Activated CD4-positive, alpha-beta T cell treated with anti-CD3 and anti-CD28 coated beads, Interleukin-2, amount 50 U/mL, for 16 hours (primary cell): ENCODE measurements at places on chromosomes 5 and 9.

- peak; percentile 3 for DNase-seq
These were observed 48.9 kb upstream of the SLC2A8 start for GRCh38 chr9:127347831-127348776.

DNA sequence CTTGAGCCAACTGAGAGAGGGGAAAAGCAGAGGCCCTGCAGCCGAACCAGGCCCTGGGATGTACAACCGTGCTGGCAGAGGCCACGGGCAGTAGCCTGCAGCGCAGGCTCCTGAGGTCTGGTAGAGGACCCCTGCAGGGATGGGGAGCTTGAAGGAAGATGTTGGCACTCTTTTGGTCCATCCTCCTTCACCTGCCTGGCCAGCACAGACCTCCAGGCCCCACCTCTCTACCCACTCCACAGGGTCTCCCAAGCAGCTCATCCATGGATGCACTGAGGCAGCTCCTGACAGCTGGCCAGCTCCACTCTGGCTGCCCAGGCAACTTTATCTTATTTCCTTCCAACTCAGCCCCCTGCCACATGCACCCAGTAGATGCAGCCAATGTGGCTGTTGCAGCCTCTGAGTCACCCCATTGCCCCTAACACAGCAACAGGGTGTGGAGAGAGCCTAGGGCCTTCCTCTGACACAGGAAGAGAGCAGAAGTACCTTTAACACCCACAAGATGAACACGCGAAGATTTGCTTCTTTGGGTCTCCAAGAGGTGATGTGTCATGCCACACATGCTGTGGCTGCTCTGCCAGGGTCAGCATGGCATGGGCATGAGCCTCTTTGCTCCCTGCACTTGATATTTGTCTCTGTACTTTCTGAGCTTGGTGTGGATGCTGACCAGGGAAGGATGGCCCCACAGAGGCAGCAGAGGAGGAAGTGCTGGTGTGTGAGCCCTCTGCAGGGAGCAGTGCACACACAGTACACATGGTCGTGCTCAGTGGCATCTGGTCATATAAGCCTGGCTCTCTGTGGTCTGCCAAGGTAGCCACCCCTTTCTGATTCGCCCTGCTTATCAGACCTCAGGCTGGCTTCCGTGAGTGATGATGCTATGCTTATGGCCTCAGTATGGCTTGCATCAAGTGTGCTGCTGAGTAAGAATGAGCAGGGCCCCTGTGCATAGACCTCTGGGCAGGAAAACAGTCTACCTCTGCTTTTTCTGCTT, 117.2 kb downstream of the NRG2 start:
- peak; percentile 9 for DNase-seq

GRCh38 chr5:50582699-50583098, 83.7 kb upstream of the PARP8 start:
- DNase-seq = no peak

- DNase-seq = no peak
These were observed 1.3 kb downstream of the SCGB3A1 start for GRCh38 chr5:180589771-180590542.

DNA sequence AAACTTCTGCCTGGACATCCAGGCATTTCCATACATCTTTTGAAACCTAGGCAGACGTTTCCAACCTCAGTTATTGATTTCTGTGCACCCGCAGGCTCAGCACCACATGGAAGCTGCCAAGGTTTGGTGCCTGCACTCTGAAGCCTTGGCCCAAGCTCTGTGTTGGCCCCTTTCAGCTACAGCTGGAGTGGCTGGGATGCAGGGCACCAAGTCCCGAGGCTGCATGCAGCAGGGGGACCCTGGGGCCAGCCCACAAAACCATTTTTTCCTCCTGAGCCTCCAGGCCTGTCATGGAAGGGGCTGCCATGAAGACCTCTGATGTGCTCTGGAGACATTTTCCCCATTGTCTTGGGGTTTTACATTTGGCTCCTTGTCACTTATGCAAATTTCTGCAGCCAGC, 49.9 kb downstream of the NFX1 start:
- no peak for DNase-seq

DNA sequence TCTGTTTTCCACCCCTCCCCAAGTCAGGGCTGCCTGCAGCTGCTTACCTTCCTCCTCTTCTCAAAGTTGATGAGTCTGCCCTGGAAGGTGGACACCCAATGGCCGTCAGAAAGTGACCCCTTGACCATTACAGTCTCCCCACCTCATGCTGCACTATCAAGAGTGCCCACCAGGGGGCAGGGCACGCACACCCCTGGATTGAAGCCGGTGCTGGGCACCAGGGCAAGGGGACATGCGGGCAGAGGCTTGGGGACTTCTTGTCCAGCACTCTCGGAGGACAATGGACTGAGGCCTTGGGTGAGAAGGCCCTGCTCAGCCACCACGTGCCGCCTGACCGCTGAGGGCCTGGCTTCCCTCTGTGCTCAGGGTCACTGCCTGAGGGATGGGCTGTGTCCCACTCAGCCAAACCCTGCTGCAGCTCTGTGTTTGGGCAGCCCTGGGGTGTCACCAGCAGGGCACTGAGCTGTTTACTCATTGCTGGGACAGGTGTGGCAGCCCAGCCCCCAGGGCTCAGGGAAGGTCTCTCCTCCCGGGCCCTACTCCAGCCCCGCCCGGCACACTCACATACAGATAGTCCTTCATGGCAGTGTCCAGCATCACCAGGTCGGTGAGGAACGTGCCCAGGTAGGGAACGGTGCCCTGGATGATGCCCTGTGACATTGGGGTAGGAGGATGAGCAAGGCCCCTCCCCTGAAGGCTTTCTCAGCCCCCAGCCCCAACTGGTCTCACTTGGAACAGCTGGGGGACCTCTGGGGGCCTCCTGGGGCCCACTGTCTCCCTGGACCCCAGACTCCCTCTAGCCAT, 17.7 kb downstream of the RALGDS start:
- DNase-seq = peak; percentile 51

GRCh38 chr5:84869675-84870074, 485.0 kb upstream of the EDIL3 start:
- no peak for DNase-seq

DNA sequence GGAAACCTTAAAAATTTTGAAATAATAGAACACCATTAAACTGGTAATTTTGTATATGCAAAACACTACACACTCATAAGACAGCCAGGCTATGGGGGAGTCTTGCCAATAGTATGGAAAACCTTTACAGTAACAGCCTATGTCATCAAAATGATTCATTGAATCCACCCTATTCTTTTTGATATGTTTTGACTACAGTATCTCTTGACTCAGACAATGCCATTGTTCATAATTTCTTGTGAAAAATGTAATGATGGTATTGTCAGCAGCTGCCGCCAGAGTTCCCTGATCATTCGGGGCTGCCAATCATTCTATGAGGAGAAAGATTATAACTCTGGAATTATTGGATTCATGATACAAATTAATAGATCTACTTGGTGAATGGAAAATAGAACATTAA, 101.4 kb upstream of the POC5 start:
- DNase-seq = no peak

GRCh38 chr5:17219469-17219868, 2.0 kb downstream of the BASP1 start:
- DNase-seq = no peak

GRCh38 chr9:94164806-94165549, 80.7 kb downstream of the PTPDC1 start:
- DNase-seq = no peak

DNA sequence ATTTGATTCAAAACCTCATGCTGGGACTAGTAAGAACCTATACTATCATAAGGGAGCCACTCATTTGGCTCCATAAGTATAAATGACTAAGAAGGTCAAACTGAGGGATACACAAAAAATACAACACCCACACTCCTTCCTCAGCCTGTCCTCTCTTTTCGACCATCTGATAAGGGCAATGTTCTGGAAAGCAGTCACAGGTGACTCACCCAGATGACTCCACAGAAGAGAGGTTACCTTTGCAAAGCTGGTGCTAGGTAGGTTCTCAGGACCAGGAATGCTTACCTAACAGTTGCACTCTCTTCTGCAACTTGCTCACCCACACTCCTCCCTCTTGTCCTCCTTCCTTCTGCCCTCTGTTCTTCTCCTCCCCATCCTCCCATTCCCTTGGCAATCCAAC, 32.9 kb downstream of the LHFPL2 start:
- no peak for DNase-seq

GRCh38 chr9:132169672-132170392, 8.0 kb downstream of the NTNG2 start:
- peak; percentile 58 for DNase-seq

DNA sequence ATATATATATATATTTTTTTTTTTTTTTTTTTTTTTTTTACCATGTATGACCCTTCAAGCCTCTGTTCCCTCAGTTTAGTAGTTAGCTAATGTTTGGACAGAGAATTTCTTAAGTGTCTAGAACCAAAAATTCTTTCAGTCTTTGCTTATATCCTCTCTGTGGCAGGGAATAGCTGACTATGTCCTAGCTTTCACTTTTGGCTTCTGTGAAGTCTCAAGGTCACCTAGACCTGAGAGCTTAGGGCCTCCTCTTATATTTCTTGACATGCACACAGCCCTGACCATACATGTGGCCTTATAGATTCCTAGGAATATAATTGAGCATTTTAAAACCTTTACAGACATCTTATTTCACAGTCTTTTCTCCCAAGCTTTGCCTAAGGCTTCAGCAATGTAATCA, 930.8 kb upstream of the CDH9 start:
- DNase-seq = no peak

GRCh38 chr9:89549031-89549644, 51.2 kb upstream of the SEMA4D start:
- DNase-seq = peak; percentile 88

GRCh38 chr5:58804291-58804690, 221.4 kb downstream of the RAB3C start:
- no peak for DNase-seq

DNA sequence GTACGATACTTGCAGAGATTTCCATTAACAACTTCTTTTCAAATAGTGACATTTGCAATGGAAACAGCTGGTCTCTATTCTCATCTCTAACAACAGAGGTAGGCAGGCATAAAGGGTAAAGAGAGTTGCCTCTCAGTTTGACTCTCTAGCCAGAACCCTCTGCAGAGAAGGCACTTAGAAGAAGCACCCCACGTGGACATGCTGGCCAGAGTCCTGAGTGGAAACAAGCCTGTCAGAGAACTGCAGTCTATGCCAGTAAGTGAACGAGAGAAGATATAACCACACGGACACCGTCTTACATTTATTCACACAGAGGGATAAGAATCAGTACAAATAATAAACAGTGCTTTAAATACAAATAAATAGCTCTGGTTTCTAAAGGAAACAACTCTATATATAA, 11.0 kb upstream of the LHX6 start:
- no peak for DNase-seq

- peak; percentile 25 for DNase-seq
These were observed 744 bp downstream of the TARS1 start for GRCh38 chr5:33441241-33442177.

- no peak for DNase-seq
These were observed 148.0 kb downstream of the GHR start for GRCh38 chr5:42570966-42571960.

DNA sequence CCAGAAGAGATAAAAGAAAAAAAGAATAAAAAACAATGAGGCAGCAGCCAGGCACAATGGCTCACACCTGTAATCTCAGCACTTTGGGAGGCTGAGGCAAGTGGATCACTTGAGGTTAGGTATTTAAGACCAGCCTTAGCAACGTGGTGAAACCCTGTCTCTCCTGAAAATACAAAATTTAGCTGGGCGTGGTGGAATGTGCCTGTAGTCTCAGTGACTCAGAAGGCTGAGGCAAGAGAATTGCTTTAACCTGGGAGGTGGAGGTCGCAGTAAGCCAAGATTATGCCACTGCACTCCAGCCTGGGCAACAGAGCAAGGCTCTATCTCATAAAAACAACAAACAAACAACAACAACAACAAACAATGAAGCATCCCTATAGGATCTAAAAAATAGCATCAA, 121.5 kb downstream of the HMHB1 start:
- no peak for DNase-seq

GRCh38 chr5:89580976-89581375, 698.0 kb upstream of the MEF2C start:
- no peak for DNase-seq

DNA sequence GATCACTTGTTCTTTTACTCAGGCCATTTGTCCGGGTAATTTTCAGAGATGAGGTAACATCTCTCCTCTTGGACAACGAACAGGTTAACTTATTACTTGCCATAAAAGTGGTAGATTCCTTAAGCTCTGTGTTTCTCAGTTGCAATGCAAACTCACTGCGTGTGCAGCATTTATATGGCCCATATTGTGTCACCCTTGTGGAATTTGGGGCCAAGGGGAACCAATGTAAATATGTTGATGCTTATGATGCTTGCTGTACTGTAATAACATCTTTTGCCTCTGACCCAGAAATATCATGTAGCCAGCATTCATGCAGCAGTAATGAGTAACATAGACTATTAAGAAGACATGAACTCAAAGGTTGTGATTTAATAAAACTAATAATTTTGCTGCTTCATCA, 175.8 kb downstream of the ADAMTS6 start:
- no peak for DNase-seq

DNA sequence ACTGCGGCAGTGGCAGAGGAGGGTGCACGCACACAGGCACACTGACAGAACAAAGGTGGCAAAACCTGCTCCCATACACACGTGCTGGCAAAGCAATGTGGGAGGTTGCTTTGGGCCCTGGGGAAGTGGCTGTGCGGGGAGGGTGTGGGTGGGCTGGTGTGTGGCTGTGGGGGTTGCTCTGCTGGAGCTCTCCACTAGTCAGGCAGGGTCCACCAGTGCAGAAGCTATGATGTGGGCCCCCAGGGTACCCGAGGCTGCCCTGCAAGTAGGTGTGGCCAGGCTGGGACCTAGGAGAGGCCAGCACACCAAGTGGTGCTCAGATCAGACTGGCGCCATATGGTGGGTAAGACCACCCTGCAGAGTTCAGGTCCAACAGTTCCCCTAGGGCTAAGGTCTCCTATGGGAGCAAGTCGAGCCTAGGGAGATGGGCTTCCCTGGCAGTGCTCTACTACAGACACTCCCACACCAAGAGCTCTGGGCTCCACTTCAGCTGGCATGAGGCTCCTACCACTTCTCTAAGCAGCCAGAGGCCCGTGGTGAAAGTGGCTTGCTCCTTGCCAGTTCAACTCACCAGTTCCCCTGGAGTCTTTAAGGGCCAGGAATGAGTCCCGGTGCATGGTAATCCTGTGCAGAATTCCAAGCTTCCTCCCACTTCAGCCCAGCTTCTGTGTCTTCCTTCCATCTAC, 46.2 kb upstream of the IFNE start:
- DNase-seq = no peak

- DNase-seq = no peak
These were observed 22.7 kb downstream of the CFAP90 start for GRCh38 chr5:7828269-7828668.

- DNase-seq = no peak
These were observed 225.9 kb downstream of the SGCD start for GRCh38 chr5:156552855-156553358.
